Activated CD4-positive, alpha-beta T cell treated with anti-CD3 and anti-CD28 coated beads, Interleukin-2, amount 50 U/mL, for 48 hours (primary cell): ENCODE measurements at places on chromosomes 3 and 15.

GRCh38 chr3:174907027-174907426 is 47.9 kb downstream of the NAALADL2 start:
- no peak for DNase-seq

DNA sequence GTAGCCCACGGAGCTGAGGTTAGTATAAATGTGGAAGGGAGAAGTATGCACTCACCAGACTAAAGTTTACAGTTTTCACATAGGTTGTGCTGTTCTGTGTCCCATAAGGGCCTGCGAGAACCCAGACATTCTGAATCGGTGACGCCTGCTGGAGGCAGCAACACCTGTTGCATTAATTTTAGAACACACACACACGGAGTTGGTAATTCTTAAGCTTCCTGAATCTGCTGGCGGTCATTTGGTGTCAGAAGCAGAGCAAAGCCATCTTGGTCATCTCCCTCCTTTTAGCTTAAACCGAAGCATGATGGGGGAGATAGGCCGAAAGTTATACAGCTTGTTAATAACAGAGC is 41.1 kb upstream of the AP3B2 start:
- no peak for DNase-seq

GRCh38 chr15:96037584-96037983 is 292.9 kb upstream of the NR2F2 start:
- no peak for DNase-seq

- no peak for DNase-seq
Observed at GRCh38 chr3:61149236-61149635, 102.0 kb downstream of the FHIT start.

- no peak for DNase-seq
Observed at GRCh38 chr15:64597477-64597822, 137.1 kb downstream of the ZNF609 start.

GRCh38 chr3:76047368-76047767 is 262.0 kb upstream of the ZNF717 start:
- no peak for DNase-seq

- DNase-seq, result no peak
Observed at GRCh38 chr3:45134758-45135521, 11.2 kb downstream of the CDCP1 start.

- DNase-seq, result no peak
Observed at GRCh38 chr3:171369156-171369555, 91.0 kb downstream of the TNIK start.

DNA sequence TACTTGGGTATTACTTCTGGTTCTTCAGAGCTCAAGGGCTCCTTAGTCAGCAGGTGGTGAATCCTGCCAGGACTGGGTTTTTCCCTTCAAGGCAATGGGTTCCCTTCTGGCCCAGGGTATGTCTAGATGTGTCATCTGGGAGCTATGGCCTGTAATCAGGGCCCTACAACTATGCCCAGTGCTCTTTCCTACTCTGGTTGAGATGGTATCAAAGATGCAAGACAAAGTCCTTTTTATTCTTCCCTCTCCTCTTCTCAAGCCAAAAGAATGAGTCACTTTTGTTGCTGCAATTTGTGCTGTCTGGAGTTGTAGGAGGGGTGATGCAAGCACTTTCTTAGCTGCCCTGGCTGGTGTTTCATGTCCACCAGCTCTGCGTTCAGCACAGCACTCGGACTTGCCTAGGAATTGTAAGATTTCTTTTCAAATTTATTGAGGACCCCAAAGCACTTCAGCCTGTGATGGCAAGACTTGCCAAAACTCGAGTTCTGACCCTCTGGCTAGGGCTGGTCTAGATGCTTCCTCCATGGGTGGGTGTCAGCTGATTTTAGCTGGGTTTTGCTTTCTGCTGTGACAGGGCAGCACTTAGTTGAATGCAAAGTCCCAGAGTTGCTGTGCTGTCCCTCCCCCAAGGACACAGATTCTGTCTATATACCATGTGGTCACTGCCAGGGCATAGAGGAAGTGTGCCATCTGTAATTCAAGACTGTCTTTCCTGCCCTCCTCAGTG is 129.2 kb upstream of the CBLB start:
- DNase-seq, result no peak

DNA sequence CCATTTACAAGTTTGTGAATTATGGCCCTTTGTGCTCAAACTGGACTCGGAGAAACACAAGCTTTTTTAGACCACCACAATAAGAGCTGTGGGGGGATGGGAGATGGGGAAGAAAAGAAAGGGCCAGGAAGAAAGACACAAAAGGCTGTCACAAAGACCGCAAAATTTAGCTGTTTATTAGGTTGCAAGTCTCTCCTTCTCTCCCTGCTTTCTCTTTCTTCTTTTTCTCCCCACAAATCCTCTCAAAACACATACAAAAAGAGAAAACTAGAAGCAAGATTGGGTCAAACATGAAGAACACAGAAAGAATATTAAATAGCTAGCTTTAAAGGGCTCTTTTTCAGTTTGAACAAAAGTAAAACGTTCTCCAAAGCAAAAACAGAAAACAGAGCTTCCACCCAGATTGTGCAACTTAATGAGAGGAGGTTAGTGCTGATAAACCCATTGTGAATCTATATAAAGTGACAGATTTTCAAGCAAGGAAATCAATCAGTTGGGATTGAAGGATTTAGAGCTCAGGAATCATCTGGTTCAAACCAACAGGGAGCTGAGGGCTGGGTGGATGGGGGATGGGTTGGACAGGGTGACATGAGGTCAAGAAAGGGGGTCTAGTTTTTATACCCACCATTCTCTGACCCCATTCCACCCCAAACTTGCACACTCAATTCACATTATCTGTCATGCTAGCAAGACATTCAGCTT is 87.3 kb downstream of the DHX30 start:
- DNase-seq, result no peak

GRCh38 chr3:128784843-128785242 is 58.9 kb downstream of the RAB7A start:
- DNase-seq, result no peak

- no peak for DNase-seq
Observed at GRCh38 chr3:77338195-77338594, 298.3 kb downstream of the ROBO2 start.

GRCh38 chr15:73926219-73927002 is at the start of gene LOXL1:
LOXL1 (plus strand) TSS chr15:73926462; CDS start chr15:73926784, 322 bp downstream.
- no peak for DNase-seq

GRCh38 chr3:126527455-126528211 is 3.7 kb downstream of the CHST13 start:
- no peak for DNase-seq

DNA sequence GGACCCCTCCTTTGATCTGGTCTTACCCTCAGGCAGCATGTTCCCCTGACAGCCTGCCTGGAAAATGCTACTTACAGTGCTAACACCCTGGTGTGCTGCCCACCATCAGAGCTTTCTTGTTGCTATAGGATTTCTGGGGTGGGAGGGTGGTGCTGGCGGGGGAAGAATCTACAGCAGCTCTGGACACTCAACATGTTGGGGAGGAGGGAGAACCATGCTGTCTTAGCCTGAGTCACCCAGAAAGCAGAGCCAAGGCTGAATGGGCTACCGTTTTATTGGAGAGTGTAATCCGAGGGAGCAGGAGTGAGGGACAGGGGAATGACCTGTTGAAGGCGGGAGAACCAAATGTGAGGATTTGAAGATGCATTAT is 45.6 kb downstream of the MFSD1 start:
- DNase-seq, result no peak

- no peak for DNase-seq
Observed at GRCh38 chr3:155581579-155581978, 163.3 kb downstream of the PLCH1 start.

- no peak for DNase-seq
Observed at GRCh38 chr15:69154684-69155083, 5.8 kb upstream of the GLCE start.

- no peak for DNase-seq
Observed at GRCh38 chr3:161050935-161051334, 54.2 kb downstream of the B3GALNT1 start.

DNA sequence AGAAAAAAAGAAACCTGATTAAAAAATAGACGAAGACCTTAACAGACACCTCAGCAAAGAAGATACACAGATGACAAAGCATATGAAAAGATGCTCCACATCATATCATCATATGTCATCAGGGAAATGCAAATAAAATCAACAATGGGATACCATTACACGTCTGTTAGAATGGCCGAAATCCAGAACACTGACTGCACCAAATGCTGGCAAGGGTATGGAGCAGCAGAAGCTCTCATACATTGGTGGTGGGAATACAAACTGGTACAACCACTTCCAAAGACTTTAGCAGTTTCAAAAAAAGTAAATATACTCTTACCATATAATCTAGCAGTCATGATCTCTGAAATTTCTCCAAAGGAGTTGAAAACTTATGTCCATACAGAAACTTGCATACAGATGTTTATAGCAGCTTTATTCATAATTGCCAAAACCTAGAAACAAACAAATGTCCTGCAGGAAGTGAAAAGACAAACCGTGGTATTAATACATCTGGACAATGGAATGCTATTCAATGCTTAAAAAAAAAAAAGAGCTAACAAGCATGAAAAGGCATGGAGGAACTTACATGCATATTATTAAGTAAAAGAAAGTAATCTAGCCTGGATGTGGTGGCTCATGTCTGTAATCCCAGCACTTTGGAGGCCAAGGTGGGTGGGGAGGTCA is 107.4 kb downstream of the HES1 start:
- DNase-seq, result no peak
